ENCODE measurements at places on chromosomes 12 and 14.

DNA sequence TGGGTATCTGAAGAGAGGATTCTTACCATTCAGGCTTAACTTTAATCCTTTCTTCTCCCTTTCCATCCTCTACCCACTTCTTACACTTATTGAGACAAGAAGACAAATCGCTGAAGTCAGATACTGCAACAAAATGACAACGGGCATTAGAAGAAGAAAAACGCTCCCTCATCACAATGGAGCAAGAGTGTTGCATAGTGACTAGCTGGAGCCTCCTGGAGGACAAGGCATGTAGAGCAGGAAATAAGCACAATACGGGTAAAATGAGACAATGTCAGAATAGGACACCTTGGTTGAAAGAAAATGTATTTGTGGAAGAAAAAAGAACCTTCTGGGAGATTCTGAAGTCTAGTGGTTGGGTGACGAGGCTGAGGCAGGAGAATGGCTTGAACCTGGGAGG lies 501.0 kb downstream of the RERGL start:
- DNase-seq = no peak

DNA sequence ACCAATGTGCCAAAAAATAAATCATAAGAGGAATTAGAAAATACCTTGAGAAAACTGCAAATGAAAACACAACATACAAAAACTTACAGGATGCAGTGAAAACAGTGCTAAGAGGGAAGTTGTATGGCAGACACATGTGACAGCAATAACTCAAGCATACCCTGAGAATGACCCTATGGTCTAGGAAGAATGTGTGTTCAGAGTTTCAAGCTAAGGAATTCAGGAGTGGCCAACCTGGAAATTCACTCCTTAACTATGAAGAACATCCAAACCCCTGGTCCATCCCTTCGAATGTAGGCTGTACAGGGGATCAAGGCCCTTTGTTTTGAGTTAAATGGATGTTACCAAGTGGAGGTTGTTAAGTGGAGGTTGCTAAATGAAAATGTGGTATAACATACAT lies 16.7 kb upstream of the TTC9 start:
- no peak for DNase-seq

GRCh38 chr14:100629098-100629497 lies 41.9 kb upstream of the BEGAIN start:
- DNase-seq = no peak

DNA sequence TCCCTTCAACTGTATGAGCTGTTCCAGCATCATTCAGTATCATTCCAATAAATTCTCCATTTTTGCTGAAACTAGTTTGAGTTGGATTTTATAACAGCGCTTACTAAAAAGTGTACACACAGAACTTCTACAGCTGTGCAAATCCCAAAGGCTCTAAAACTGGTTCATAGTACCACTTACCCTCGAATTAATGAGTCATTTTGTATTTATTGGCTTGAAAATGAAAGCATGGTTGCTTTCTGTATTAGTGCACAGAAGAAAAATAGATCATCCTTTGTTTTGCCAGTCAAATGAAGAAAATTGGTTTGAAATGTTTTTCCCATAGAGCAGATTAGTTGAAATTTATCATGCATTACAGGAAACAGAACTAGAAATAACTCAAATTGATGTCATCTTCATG lies 268.3 kb upstream of the CPNE8 start:
- DNase-seq = no peak

GRCh38 chr14:64060648-64061096 lies 207.9 kb downstream of the SYNE2 start:
- no peak for DNase-seq

DNA sequence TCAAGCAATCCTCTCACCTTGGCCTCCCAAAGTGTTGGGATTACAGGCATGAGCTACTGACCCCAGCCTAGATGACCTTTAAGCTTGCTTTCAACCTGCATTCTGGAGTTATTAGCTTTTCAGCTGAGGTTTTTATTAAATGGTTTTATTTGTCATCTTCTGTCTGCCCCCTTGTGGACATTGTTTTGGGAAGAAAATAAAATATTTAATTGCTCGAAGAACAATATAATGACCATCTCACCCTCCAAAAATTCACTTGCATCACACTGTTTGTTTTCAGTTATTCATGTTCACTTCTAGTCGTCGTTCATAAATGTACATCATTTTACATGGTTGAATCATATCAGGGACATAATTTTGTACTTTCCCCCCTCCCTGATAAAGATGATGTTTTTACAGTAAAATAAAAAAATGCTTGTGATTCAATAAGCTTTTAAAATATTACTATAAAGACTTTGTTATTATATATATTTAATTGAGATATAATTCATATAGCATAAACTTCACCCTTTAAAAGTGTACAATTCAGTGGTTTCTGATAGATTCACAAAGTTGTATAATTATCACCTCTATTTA lies 10.1 kb upstream of the SPATS2 start:
- DNase-seq = peak; percentile 11

DNA sequence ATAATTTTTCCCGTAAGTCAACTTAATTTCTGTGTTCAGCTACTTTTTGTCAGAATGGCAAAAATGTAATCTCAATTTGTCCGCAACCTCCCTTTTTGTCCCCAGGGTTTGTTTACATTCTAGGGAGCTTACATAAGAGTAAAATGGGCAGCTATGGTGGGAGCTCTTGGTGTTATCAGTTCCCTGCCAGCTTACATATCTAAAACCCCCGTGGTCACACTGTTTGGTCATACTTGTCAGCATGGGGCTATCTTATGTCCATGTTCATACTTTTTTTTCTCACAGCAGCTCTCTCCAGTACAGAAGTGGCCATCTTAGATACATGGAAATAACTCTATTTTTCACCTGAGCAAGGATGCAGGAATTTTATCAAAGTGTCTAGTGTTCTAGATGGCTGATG lies 16.7 kb downstream of the SLCO1C1 start:
- DNase-seq = no peak

DNA sequence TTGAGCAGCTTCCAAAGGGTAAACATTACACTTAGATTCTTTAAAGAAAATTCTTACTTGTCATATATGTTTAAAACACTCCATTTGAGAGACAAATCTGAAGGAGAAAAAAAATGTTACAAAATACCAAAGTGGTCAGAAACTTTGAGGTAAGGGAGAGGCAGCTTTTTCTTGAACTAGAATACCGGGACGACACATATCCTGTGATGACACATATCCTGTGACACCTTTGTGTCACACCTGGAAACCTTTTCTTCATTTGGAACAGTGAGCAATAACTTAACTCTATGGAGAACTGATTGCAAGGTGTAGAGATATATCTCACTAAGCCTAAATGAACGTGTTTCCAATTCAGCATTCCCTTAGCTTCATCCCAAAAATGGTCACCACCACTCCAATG lies 4.6 kb upstream of the GRIN2B start:
- DNase-seq = no peak

- no peak for DNase-seq
These were observed 377.1 kb upstream of the KITLG start for GRCh38 chr12:88957358-88957757.

DNA sequence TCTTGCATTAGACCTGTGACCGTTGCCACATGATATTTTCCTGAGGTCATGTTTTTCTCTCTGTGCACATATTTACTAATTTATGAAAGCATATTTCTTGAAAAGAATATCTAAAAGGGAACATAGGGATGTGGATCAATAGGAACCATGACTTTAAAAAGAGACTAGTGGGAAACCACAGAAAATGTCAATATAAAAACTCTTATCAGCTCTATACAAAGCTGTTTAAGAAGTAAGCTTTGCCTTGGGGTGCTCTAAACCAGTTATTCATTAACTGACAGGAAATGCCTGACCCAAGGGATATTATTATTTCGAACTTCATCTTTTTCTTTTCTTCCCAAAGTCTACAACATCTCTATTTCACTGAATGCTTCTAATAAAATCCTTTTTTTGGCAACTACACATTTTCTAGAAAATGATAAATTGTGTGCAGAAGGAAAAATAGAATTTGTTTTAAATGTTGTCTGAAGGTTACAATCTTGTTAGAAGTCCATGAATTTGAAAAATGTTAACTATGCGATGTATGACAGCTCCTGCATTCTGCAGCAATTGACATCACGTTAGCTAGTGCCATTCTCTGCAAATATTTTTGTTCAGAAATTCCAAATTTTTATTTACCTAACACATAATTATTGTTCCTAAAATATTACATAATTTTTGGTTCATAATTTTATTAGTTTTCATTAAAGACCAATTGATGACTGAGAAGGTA lies 345.0 kb downstream of the SLC16A7 start:
- no peak for DNase-seq

DNA sequence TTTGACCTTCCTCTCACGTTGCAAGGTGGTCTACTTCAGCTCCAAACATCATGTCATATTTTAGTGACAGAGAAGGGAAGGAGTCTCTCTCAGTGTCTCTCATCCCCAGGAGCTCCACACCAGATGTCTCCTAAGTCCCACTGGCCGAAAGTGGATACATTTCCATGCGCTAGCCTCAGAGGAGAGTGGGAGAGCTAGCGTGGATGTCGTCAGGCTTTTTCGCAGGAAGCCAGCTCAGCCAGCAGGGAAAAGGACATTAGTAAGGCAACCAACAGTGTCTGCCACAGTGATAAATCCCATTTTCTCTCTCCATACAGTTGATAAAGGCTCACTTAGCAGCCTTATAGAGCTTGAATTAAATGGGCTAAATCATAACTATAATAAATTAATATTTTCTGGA lies 155.7 kb downstream of the PELI2 start:
- no peak for DNase-seq

GRCh38 chr12:14772946-14773345 lies 30.3 kb downstream of the WBP11 start:
- DNase-seq = no peak

GRCh38 chr14:84670796-84671195 lies 859.1 kb upstream of the FLRT2 start:
- no peak for DNase-seq
